ENCODE measurements at places on chromosomes 16 and 17.
A peak's percentile ranks its signal among the peaks of the same experiment; 100 is the strongest.

DNA sequence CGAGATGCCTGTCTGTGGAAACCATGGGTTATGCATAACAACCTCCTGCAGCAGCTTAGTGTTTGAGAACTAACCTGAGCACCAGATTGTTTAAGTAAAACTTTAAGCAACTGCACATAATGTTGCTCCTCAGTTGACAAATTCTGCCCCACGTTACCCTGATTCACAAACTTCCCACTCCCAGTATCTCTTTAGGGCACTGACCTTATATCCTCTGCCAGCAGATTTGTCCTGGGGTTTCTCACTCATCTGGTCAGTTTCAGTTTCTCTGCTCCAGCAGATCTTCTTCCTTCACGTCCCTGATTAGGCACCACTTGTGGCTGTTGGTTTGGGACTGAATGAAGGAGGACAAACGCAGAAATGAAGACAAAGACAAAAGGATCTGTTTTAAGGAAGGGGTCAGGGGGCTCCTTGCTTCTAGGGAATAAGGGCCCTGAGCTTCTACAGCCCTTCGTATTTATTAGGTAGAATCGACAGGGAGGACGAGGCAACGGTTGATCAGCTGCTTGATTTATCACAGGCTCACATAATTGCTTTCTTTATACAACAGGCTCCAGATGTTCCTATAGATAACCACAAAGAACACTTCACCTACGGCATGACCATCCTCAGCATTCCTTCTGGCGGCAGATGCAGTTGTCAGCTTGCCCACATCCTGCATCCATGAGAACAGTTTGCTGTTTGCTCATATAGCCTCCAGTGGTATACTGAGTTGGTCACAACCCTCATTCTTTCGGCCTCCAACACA, 13.5 kb upstream of the ZNF689 start:
- DNase-seq: peak; percentile 25

DNA sequence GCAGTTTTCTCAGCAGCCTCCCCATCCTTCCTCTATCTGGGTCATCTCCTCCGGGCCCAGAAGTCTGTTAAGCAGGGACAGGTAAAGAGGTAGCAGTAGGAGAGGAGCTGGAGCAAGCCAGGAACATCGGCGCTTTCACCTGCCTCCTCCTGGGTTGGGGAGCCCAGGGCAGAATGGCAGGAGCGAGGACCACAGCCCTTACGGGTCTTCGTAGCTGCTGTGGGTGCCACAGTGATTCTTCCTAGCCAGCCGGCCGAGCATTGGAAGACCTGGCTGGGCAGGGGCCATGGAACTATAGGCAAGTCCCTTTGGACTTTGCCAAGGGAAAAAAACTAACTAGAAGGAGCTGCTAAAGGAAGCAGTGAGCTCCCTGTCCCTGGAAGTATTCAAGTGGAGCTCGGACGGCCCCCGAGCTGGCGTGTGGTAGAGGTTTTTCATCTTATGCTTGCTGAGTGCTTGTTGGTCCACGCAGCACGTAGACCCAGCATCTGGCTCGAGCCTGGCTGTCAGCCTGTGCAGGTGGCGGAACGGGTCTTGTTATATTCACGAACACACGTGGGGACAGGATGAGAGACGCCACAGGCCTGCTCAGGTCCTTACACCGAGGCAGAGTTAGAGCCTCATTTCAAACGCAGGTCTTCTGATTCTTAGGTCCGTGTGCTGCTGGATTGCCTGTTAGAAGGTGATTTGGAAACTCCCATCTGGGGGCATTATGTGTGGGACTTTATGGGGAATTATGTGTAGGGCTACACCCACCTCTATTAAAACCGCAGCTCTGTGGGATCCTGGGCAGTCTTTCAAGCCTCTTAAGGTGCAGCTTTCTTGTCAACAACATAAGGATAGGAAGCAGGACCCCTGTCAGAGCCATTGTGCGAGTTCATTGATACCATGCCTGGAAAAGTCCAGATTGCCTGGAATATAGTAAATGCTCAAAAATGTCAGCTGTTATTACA, 54.8 kb downstream of the OR1D5 start:
- no peak for DNase-seq

GRCh38 chr17:75454193-75454592, 2.2 kb upstream of the TMEM94 start:
- peak; percentile 38 for DNase-seq

DNA sequence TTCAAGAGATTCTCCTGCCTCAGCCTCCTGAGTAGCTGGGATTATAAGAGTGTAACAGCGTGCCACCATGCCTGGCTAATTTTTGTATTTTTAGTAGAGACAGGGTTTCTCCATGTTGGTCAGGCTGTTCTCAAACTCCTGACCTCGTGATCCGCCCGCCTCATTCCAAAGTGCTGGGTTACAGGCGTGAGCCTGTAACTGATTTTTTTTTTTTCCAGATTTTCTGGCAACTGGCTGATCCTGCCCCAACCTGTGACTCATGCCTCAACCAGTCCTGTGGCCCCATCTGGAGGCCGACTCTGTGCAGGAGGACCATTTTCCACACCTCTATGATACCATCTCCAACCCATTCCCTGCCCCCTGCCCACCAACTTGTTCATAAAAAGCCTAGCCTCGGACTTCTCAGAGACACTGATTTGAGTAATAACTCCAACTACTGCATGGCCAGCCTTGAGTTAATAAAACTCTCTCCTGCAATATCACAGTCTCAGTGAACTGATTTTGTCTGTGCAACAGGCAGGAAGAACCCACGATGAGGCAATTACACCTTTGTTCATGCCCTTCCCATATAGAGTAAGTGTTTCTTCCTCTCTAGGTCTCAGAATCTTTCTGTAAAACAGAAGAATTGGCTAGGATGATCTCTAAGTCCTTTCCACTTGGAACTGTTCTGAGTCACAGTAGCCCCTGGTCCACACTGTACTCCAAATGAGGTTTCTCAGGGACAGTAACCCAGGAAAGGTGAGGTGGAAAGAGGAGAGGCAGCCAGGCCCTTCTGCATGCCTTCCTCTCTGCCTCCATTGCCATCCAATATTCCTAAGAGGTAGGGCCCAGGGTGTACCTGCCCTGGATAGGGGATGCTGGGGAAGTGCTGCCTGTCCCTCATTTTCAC, 8.8 kb upstream of the CNOT1 start:
- peak; percentile 70 for DNase-seq

DNA sequence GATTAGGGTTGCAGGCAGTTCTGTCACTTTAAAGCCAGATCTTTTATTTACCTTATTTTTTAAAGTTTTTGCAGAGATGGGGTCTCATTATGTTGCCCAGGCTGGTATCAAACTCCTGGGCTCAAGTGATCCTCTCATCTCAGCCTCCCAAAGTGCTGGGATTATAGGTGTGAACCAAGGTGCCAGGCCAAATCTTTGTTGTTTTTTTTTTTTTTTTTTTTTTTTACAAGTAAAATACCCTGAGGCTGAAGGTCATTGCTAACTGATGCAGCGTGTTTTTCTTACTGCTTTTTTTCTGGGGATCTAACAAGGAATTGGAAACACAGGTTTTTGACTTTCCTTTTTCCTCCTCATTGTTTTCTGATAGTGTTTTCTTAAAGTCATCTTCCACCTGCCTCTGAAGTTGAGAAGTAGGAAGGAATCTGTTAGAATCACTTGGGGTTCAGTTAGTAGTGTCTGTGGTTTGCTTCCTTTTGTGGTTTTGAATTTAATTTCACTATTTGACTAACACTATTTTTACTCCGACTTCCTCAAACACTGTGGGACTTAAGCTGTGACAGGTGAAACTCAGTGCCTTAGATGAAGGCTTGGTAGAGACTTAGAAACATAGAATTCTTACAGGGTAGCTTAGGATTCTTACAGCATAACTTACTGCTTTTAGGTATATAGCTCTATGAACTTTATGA, 22.2 kb downstream of the CLTC start:
- peak; percentile 46 for DNase-seq

Data from suppressor macrophage (primary cell).